ENCODE measurements at places on chromosomes 1 and 21. TPM values are rescaled to one million over a fixed set of nuclear protein-coding genes. Genes with fewer than 3 reads are reported as not detected.

The SLC2A5 gene
- 5.6 TPM for total RNA-seq

The PNRC2 gene
- 88.2 TPM for total RNA-seq

The OR2L3 gene
- total RNA-seq, result 0.23 TPM

The RYR2 gene
- 13.8 TPM for total RNA-seq

The SEC16B gene
- total RNA-seq, result 3.9 TPM

The TMEM269 gene
- total RNA-seq, result not detected

The WNT2B gene
- 57.3 TPM for total RNA-seq

GRCh38 chr1:41432481-41433280 lies 51.8 kb downstream of the EDN2 start:
- DNase-seq, result peak; percentile 85
- H3K4me3 ChIP-seq, result no peak overlapping the region
- H3K36me3 ChIP-seq, result no peaks in the 10 kb centered on the region
- H3K27ac ChIP-seq, result no peak overlapping the region

DNA sequence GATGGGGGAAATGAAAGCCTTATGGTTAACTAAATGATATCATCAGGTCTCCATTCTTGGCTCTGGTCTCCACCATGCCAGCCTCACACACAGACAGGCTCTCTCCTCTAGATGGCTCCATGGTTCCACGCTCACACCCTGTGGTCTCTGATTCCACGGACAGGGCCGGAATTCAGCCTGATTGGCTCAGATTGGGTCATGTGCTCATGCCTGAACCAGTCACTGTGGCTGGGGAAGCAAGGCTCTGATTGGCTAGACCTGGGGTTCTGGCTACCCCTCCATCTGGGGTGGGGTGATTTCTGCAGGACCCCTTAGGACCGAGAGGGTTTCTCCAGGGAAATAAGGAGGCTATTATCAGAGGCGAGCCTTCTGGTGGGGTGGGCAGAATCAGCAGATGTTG lies 277.0 kb downstream of the PTPRU start:
- no peaks in the 10 kb centered on the region for H3K4me1 ChIP-seq
- H3K27ac ChIP-seq, result no peak overlapping the region
- H3K27me3 ChIP-seq, result no peaks in the 10 kb centered on the region
- no peaks in the 10 kb centered on the region for H3K36me3 ChIP-seq
- no peak for DNase-seq

GRCh38 chr1:156936721-156937220 lies 16.3 kb downstream of the LRRC71 start:
- H3K27me3 ChIP-seq, result no peaks in the 10 kb centered on the region
- no peak overlapping the region for H3K4me3 ChIP-seq
- no peaks in the 10 kb centered on the region for H3K36me3 ChIP-seq
- H3K4me1 ChIP-seq, result peaks cover 3% of the 10 kb centered on the region
- H3K27ac ChIP-seq, result no peak overlapping the region

DNA sequence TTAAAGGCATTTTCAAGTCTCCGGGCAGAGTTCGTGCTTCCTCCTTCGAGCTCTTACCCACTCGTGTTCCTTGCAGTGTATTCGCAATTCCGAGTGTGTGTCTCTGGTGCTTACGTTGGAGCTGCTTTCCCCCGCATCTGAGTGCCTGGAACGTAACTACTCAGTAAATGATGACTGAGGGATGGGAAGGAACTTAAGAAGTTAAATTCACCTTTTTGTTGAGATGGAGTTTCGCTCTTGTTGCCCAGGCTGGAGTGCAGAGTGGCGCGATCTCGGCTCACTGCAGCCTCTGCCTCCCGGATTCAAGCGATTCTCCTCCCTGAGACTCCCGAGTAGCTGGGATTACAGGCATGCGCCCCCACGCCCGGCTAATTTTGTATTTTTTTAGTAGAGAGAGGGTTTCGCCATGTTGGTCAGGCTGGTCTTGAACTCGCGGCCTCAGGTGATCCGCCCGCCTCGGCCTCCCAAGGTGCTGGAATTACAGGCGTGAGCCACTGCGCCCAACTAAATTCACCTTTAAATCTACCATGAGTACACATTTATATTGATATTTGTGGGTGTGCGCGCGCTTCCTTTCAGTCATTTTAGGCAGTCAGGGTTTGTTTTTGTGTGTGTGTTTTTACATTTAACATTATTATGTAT lies 837 bp downstream of the NDUFS5 start:
- H3K4me3 ChIP-seq, result peak overlapping the region; percentile 86
- H3K4me1 ChIP-seq, result peaks cover 3% of the 10 kb centered on the region
- H3K36me3 ChIP-seq, result no peaks in the 10 kb centered on the region
- no peaks in the 10 kb centered on the region for H3K27me3 ChIP-seq

DNA sequence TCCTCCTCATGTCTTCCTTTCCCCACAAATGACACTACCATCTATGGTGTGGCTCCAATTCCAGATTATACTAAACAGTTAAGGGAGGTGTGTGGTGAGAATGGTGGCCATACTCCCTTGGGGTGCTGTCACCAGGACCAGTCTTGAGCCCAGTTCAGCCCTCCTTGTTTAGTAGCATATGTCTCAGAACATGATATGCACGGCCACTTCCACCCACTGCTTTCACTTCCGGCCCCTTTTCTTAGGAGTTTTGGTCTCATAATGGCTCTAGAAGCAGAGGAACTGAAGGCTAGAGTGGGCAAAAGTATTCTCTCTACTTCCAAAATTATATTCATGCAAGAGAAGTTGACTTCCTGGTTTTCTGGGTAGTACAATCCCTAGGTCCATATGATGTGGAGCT lies 45.3 kb upstream of the CACNA1E start:
- no peak for DNase-seq
- H3K36me3 ChIP-seq, result no peaks in the 10 kb centered on the region
- H3K27ac ChIP-seq, result no peak overlapping the region
- H3K27me3 ChIP-seq, result no peaks in the 10 kb centered on the region

DNA sequence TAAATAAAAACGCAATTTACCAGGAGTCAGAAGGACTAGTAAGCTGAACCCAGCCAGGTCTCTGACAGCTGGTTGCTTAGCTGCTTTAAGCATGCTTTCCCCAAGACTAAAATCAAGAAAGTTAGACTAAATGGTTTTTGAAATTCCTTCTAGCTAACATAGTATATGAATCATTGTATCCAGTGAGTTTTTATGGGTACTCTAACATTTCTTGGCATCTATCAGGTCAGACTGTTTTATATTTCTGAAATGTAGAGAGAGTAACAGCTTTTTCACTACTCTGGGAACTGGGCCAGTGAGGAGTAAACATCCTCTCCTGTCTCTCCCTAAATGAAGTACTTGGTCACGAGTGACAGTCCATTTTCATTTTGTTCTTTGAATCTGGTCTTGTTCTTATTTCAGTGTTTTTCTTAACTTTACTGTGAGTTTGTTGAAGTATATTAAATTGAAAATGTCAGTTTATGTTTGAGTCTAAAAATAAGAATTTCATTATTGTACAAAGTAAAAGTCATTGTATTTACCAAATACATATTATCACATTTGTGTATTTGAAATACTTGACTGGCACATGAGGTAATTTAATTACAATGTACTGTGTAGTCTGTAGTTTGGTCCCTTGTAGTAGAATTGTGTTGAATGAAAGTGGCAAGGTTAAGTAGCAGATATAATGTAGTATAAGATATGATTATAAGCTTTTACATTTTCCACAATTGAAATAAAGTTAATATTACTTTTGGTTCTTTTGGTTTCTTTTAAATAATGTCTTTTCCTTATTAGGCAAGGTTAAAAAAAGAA lies 47.6 kb downstream of the PKN2 start:
- no peaks in the 10 kb centered on the region for H3K36me3 ChIP-seq
- H3K4me3 ChIP-seq, result no peak overlapping the region
- peaks cover 12% of the 10 kb centered on the region for H3K4me1 ChIP-seq
- H3K27me3 ChIP-seq, result no peaks in the 10 kb centered on the region

- H3K4me3 ChIP-seq, result no peak overlapping the region
- no peaks in the 10 kb centered on the region for H3K4me1 ChIP-seq
- H3K27me3 ChIP-seq, result no peaks in the 10 kb centered on the region
- no peak for DNase-seq
- H3K27ac ChIP-seq, result no peak overlapping the region
Observed at GRCh38 chr1:60280819-60281218, 207.2 kb upstream of the C1orf87 start.

- H3K4me1 ChIP-seq, result peaks cover 18% of the 10 kb centered on the region
- H3K27ac ChIP-seq, result no peak overlapping the region
- peak overlapping the region; percentile 98 for H3K4me3 ChIP-seq
- H3K27me3 ChIP-seq, result no peaks in the 10 kb centered on the region
- no peak for DNase-seq
Observed at GRCh38 chr1:11058595-11059154, 1.1 kb downstream of the SRM start.

DNA sequence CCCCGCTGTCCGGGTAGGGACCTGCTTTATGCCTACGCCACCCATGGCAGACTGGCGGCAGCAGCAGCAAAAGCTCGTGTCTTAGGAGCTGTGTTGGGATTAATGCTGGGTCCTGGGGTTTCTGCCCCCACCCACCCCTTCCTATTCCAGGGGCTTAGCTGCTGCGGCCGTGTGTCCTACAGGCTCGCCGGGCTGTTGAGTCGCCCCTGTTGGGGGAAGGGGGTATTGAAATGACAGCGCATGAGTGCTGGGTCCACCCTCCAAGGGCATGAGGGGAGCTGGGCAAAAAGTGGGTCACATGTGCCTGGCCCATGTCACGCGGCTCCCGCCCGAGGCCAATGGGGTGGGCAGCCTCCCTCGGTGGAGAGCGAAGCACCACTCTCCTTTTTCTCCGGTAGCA lies 118.3 kb upstream of the COL6A1 start:
- no peak overlapping the region for H3K4me3 ChIP-seq
- no peak overlapping the region for H3K27ac ChIP-seq
- no peaks in the 10 kb centered on the region for H3K27me3 ChIP-seq

Measured in ovary (tissue), 10 donors.